ENCODE measurements at places on chromosomes 4 and X.
A peak's percentile ranks its signal among the peaks of the same experiment; 100 is the strongest.

GRCh38 chrX:13014111-13015096, 30.0 kb downstream of the FAM9C start:
- no peak for DNase-seq

- no peak for DNase-seq
These were observed 109.9 kb downstream of the RAPGEF2 start for GRCh38 chr4:159212675-159213293.

DNA sequence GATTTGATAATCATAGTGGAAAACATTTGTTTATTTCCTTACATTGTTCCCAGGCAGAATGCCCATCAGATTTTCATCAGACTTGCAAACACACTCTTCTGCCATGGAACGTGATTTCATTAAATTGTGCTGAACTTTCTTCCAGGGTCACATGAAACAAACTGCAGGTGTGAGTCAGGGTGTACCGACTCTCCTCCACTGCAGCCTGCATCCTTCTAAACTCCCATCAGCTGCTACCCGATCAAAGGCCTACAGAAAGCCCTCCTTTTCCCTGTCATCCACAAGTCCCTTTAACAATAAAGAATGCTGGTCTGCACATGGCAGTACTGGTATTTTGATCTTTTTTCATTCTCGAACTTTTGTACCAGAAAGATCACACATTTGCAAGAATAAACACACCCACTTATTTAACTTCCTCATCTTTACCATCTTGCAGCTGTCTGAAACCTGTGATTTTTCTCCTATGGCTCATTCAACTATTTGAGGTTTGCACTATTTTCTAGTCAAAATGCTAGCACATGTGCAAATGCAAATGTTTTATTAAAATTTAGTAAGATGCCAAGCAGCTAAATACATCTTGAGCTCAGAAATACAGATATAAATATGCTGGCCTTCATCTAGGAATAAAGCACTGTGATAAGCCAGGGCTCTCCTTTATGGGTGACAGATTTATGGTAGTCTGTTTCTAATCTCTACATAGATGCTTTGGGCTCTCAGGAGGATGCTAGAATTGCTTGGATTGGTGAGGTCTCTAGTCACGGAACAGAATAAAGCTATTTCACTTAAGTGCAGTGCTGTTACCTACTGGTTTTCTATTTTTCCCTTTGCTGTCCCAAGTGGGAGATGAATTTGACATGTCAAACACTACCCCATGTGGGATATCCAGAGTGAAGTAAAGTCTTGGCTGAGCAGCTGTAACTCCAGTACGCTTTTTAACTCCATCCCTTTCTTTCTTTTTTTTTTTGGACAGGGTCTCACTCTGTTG, 25.8 kb upstream of the ARHGAP24 start:
- no peak for DNase-seq

- DNase-seq: no peak
These were observed 10.2 kb upstream of the KCNE5 start for GRCh38 chrX:109635146-109635545.

- DNase-seq: no peak
These were observed 298.7 kb upstream of the TENM3 start for GRCh38 chr4:181944527-181944926.

DNA sequence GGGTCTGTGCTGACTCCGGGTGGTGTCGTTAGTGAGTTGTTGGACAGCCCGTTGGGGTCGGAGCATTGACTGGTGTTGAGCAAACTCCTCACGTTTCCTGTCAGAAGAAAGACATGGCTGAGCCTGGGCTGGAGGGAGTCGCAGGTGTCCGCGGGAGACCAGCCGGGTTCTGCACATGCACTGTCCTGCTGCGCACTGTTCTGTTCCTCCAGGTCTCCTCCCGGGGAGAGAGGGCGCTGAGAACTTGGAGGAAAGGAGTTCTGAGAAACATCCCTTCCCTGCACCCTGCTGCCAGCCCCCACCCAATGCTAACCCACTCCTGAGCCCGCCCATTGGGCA, 1.1 kb downstream of the ZNF141 start:
- DNase-seq: no peak

DNA sequence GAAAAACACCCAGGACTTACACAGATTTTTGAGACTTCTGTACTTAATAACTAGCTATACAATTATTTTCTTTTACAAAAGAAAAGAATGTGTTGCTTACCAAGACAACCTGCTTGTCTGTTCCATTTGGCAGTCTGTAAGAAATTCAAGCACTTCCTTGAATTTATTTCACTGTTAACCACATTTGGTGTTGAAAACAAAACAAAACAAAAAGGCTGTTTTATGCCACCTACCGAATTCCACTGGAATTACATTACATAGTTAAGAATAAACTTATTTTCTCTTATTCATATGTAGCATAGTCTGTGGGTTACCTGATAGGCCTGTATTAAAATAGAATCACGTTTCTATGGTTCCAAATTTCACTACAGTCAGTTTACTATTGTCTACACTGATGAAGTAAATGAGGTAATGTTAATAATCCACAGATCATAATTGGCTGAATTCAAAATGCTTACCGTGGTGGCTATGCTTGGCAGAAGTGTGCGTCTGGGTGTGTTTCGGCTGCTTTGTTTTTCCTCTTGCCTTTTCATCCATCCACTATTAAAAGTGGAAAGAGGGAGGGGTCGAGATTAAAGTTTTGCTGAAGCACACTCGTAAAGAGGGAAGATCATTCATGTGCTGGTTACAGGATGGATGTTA, at the start of gene TLR1:
TLR1 (minus strand) TSS at position 138 of the 642 bp plus-strand sequence. CDS start 5,960 bp downstream, outside the sequence.
- no peak for DNase-seq

DNA sequence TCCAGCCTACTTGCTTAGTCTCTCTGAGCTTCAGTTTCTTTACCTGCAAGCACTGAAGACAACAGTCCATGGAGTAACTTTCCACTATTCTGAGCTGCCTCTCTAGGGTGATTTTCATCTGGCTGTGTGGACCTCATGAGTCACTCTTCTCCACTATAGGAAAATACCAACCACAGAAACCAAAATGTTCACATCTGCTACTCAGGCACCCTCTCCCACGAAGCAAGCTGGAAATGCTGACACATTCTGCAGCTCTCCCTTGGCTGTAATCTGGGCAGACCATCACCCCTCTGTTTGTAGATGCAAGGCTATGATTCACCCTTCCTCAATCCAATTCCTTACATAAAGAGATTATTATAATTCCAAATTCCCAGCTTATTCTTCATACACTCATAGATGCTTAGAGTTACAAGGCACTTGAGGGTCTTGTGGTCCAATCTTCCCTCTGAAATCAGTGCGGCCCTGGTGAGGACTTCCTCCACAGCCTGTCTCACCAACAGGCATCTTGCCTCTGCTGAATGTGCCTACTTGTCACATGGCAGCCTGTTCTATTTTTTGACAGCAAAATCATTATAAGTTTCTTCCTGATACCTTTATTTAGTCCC, 97.0 kb upstream of the LNX1 start:
- peak; percentile 97 for DNase-seq

DNA sequence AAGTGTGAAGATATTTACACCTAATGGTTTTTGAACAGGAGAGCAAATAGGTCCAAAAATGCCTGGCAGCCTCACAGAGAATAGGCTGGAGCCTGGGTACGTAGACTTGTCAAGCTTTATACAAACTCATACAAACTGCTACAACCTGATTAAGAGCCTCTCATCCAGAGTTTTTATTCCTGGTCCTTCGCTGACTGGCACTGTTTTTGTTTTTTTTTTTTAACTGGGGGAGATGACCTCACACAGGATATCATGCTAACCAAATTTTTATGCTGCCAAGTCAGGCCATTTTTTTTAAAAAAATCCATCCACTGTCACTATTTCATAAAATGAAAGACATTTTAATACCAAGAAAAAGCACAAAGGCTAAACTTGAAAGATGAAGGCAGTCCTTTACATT, 1.9 kb downstream of the FAM114A1 start:
- no peak for DNase-seq

GRCh38 chr4:143344774-143345173, 8.1 kb downstream of the GAB1 start:
- no peak for DNase-seq

GRCh38 chr4:59834943-59835342, 1365.2 kb upstream of the ADGRL3 start:
- no peak for DNase-seq

GRCh38 chr4:182764137-182764536, 153.0 kb downstream of the DCTD start:
- DNase-seq: no peak

DNA sequence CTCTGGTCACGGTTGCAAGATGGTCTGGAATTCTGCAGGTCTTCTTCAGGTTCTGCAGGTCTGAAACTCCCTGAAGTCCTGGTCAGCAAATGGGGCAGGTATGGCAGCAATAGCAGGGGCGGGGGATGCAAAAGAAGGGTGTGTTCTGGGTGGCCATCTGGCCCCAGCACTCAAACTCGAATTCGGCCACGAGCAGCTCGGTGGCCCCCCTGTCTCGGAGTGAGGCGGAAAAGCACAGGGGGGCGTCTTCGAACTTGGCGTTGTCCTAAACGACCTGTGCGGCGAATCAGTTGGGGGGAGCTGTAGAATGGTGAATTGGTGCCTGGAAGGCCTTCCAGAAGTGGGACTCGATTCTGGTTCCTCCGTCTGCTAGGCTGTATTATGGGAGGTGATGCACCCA, 2.1 kb downstream of the RTL5 start:
- no peak for DNase-seq

DNA sequence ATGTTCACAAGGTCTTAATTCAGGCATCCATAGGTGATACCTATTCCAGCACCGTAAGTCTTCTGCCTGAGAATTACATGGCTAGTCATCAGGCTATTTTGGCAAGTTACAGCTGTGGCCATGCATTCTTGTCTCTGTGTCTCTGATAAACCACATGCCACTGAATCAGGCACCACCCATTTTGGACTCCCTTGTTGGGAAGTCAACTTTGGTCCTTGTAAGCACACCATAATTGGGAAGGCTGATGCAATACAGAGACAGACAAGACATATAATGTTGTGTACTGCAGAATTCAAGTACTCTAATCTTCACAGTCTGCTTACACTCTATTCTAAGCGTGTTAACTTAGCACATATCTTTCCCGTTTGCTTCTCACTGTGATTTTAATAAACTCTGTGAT, 483.7 kb upstream of the FTHL17 start:
- DNase-seq: no peak

GRCh38 chr4:110550260-110550659, 72.6 kb downstream of the PITX2 start:
- no peak for DNase-seq

DNA sequence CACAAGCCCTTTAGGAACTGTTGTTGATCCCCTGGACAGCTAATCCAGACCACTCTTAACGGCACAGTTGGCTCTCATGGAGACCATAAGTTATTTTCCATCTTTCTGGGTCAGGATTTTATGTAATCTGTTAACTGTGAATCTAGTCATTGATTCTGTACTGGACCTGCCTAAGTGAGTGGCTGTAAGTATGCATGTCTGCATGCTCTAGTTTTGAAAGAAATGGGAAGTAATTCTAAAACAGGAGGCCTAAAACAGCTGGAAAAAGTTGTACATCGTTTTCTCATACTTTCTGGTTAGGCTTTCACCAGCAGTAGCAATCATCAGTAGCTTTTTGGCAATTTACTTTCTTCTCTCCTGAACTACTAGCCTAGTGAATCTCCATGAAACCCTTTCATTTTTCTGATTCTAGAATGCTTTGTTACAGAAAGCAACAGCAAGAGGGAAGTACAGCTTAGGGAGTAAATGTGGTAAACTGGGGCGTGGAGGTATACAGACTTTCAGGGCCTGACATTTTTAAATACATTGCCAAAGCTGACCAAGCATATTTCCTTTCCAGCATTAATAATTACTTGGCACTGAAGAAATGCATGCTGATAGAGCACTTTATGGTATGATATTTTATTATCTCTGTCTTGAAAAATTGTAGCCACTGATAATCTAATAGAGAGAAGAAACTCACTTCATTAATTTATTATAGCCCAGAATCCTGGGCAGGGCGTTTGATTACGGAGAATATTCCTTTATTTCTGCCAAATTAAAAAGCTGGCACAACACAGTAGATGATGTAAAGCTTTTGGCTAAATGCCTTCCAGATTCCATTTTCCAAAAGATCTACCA, 202.7 kb downstream of the BANK1 start:
- no peak for DNase-seq

- DNase-seq: no peak
These were observed 296.1 kb downstream of the ARAP2 start for GRCh38 chr4:35948171-35948570.

GRCh38 chr4:158850800-158851644, 82.2 kb downstream of the FNIP2 start:
- no peak for DNase-seq

- no peak for DNase-seq
These were observed 1961.5 kb upstream of the TENM3 start for GRCh38 chr4:180281724-180282123.

DNA sequence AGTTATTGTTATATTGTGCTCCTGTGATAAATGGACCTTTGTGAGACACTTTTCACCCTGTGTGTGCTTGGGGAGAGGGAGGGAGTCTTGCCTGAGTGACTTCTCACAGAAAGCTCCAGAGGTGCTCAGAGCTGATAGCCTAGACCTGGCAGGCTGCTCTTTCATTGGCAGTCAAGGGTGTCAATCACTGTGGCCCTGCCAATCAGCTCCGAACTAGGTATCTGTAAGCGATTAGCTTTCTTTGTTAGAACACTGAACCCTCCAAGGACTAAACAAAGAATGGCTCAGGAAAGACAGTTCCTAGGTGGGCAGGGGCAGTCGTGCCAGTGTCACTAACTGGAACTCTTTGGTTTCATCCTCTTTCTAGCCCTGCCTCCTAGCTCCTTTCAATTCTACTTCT, 2.7 kb upstream of the NALF2 start:
- DNase-seq: no peak

DNA sequence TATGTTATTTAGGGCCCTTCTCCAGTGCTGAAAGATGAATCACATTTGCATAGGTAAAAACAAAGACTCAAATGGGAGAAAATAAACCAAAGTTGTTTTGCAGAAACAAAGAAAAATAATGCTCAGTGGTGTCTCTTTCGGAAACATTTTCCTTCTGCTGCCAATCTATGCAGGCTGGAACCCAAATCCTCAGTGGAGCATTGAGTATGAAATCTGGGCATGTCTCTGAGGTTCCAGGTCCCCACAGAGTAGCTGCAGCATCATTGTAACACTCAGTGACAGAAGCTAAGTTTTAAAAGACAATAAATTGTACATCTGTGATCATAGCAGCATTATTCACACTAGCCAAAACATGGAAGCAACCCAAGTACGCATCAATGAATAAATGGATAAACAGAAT, 303.6 kb downstream of the FBXW7 start:
- DNase-seq: no peak

DNA sequence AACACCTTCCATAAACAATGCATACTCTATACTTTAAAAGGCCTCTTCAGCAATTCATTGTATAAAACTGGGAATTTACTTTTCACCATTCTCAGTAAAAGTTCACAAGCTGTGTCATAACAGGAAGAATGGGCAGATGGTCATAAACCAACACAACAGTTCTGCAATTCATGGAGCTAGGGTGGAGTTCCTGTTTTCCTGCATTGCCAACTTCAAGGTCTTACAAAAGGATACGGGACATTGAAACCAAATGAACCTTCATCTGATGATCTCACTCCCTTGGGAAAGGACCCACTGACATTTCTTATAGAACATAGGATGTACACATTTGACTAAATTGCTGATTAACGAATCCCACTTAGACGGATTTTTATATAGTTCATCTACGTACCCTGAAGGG, 4.1 kb downstream of the KDR start:
- no peak for DNase-seq

- no peak for DNase-seq
These were observed 4.4 kb upstream of the METTL14 start for GRCh38 chr4:118680808-118681207.

GRCh38 chr4:76666944-76667532, 230.9 kb downstream of the SOWAHB start:
- no peak for DNase-seq

- no peak for DNase-seq
These were observed 30.2 kb upstream of the NKRF start for GRCh38 chrX:119636419-119636818.

GRCh38 chr4:127400731-127401346, 231.9 kb upstream of the INTU start:
- peak; percentile 13 for DNase-seq

Measured in BJ (cell line).